ENCODE measurements at places on chromosomes 4 and X.

DNA sequence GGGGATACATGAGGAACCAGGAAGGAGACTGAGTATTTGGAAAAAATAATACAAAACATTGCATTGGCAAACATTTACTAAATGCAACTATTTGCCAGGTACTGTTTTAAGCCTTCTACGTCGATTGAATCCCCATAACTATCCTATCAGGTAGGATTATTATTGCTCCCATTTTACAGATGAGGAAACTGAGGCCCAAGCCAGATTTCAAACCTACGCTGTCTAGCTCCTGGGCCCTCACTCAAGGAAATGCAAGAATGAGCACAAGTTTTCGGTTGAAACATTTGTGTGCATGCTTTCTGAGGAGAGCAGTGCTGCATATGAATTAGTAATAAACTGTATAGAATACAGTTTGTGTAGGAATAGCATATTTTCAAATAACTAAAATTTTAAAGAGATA lies 206.7 kb downstream of the CEP135 start:
- DNase-seq: no peak

- DNase-seq: no peak
Observed at GRCh38 chrX:41516999-41517765, 70.0 kb downstream of the NYX start.

- DNase-seq: no peak
Observed at GRCh38 chr4:47349326-47349725, 114.2 kb downstream of the COMMD8 start.

GRCh38 chr4:23476515-23477090 lies 413.2 kb downstream of the PPARGC1A start:
- no peak for DNase-seq

- no peak for DNase-seq
Observed at GRCh38 chr4:155571184-155571944, 95.3 kb upstream of the GUCY1A1 start.

DNA sequence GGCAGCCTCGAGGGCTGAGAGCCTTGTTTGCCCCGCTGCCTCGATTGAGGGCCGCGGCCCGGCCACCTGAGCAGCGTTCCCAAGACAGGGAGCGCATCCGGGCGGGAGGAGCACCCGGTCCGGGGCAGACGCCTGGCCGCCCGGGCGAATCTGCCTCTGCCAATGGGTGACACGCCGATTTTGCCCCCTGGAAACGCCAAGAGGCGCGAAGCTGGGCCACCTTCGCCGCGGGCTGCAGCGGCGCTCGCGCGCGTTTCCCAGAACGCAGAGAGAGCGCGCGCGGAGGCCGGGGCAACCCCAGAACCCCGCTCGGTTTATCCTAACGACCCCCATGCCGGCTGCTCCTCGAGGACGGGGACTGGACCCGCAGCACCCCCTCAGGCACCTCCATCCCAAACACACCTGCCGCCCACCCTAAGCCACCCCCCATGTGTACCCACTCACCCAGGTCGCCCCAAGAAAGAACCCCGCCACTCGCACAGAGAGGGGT lies 575 bp downstream of the MAP7D2 start:
- no peak for DNase-seq

DNA sequence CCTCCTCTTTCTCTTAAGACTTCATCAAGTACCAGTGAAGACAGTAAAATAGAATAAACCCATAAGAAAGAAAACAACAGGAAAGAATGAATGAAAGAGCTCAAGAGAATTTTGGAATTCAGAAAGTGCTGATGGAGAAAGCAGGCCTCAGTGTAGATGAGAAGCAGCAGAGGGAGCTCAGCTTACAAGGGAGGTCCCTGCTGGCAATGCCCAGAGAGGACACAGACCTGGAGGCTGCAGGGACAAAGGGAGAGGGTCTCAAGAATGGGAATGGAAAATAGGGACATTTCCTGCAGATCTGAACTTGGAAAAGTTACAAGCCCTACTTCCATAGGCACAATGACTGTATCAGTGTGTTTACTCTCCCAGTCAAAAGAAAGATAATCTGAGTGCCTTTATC lies 64.5 kb upstream of the MAGEA10 start:
- no peak for DNase-seq

DNA sequence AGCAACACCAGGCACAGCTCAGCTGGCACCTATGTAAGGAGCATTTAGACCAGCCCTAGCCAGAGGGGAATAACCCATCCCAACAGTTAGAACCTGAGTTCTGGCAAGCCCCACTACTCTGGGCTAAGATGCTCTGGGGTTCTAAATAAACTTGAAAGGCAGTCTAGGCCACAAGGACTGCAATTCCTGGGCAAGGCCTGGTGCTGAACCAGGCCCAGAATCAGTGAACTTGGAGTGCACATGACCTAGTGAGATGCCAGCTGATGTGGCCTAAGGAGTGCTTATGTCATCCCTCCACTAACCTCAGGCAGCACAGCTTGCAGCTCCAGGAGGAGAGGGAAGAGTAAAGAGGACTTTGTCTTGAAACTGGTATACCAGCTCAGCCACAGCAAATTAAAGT lies 7.6 kb upstream of the PRRG3 start:
- no peak for DNase-seq

- DNase-seq: peak; percentile 28
Observed at GRCh38 chrX:13669246-13669737, 16.4 kb downstream of the TCEANC start.

DNA sequence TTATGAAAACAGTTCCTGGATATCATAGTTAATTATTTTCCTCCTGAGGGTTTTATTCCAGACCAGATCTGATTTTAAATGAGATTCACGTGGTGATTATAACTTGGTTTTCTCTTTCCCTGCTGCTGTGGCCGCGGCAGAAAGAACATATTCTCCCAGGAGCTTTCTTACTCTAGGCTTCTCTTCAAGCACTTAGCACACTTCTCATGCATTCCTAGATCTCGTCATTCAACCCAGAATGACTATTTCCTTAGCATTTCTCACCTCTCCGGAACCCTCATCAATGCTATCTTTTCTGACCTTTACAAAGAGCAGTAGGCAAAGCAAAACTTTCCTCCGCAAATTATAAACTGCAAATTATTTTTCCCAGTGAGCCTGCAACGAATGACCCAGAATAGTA lies 122.9 kb downstream of the GPAT3 start:
- DNase-seq: no peak

DNA sequence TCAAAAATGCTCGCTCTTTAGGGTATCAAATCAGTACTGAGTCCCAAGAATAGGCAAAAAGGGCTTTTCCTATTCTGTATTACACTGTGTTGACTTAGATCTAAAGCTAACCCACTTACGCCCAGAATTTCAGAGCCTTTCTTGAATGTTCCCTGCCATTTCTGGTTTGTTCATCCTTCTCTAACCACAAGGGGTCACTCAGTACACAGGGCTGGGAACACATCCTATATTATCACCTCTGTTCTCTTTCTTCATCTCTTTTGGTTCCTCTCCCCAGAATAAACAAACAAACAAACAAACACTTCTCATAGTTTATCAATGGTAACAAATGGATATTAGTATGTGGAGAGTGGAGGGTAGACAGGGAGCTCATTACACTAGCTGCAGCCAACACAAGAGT lies 25.5 kb upstream of the MORC4 start:
- DNase-seq: no peak

GRCh38 chrX:124238268-124238667 lies 94.2 kb upstream of the TEX13D start:
- no peak for DNase-seq

DNA sequence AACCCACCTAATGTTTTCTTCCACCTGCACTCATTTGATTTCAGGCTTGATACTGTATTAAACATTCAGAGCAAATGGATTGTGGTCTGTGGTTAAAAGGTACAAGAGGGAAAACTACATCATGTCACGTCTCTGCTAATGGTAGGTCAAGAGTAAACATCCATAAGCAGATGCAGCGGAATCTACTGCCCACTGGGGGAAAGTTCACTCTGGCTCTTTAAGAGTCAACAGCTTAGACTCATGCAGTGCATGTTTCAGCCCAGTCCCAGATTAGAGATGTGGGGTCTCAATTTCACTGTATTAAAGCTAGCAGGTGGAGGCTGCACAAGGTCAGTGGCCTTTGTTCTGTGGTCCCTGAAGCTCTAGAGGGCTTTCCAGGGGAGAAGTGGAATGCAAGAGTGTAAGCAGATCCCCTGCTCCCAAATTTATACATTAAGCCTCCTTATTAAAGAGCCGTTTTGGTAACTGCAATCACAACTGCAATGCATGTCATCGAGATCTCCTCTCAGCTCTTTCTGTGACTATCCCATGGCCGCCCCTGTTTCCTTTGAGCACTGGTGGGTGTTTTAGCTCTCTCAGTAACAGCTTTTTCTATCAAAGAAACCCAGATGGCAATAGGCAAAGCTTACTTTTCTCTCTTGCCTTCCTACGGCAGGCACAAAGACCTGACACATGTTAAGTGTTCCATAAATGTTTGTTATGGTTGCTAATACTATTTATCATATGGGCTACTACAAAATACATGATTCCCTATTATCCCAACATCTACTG lies 53.4 kb downstream of the LDB2 start:
- no peak for DNase-seq

- no peak for DNase-seq
Observed at GRCh38 chr4:8274066-8274652, 4.6 kb downstream of the HTRA3 start.

- no peak for DNase-seq
Observed at GRCh38 chr4:145881989-145882388, 56.6 kb downstream of the ZNF827 start.

DNA sequence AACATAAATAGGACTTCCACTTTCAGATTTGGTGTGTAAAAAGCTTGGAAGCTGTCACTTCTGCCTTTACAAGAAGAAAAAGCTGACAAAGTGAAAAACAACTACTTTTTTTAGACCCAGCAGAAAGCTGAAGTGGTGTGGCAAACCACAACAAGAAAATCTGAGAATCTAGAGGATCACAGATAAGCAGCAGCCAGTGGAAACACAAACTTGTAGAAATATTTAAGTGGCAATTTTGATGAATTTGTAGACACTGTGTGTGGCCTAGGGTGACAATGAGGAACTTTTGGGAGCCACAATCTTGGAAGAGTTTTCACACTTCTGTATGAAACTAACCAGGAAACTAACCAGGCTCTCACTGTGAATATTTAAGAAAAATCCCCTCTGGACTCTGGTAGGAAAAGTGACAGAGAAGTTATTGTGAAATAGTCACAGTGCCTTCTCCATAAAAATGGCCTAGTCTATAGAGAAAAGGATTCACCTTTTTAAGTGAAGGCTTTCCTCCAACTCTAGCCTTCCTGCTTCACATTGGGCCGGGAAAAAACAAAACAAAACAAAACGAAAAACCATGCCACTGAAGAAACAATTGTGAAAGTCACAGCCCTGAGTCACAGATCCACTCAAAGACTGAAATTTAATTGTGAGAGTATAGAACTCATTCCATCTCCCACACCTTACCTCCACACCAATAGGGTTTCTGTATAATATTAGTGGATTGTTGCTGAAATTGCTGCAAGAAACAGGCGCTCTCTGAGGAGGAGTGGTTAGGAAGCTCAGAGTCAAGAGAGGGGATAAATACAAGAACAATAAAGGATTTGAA lies 26.7 kb upstream of the GUCY1A1 start:
- no peak for DNase-seq

- no peak for DNase-seq
Observed at GRCh38 chr4:109735566-109736365, 5.9 kb upstream of the PLA2G12A start.

DNA sequence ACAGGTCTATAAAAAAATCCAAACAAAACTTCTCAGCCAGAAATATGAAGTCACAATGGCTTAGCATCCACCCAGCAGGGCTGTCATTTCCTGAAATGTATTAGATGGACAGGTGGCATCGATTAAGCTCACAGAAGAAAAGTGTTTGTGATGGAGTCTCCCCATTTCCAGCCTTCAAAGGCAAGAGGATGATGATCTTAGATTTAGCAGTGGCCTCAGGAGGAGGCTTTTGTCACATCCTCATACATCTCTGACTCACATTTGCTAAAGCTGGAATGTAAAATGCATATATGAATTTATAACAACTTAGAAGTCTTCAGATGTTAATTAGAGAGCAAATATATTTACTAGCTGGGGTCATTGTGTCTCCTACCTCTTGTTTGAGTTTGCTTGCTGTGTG lies 441.9 kb downstream of the SPRY1 start:
- DNase-seq: no peak

DNA sequence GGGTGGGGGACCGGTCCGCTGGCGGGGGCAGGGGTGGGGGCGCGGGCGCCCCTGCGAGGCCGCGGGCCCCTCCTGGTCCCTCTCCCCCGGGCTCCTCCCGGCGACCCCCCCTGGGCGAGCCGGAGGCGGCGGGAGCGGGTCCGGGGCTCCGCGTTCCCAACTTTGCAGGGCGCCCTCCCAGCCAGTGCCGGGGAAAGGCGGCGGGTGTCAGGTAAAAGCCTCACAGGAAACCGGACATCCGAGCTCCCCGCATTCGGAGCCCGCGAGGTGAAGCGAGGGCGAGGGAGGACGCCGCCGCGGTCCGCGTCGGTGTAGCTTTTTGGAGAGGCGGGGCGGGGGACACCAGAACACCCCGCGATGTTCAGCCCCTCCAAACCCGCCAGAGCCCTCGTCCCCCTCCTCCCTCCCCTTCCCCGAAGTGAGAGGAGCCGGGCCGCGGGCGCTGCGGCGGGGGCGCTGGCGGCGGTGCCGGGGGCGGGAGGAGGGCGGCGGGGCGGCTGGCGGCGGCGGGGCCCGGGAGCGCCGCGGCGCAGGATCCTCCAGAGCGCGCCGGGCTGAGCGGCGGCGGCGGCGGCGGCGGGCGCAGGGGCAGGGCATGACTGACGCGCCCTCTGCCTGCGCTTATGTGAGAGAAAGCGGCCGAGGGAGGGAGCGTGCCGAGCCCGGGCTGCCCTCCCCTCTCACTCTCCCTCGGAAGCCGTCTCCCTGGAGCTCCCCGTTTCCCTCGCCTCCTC lies at the start of gene VEGFC:
Gene VEGFC, minus strand, starts transcription at position 597 of the 734 bp plus-strand sequence. CDS start 611 bp downstream, outside the sequence.
- peak; percentile 14 for DNase-seq

DNA sequence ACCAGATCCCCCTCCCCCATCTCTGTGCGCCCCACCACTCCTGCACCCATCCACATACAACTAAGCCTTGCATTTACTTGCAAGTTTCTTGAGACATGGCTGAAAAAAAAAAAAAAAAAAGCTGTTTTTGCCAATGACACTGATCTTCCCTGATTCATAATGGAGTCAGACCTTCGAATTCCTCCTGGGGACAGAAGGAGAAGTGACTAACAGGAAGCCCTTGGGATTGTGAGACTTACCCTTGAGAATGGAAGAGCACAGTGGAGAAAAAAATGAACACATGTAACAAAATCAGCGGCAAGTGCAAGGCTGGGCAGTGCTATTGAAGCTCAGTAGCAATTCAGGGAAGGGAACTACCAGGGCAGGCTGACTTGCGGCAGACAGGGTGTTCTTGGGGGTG lies 288.4 kb downstream of the BCOR start:
- DNase-seq: no peak

DNA sequence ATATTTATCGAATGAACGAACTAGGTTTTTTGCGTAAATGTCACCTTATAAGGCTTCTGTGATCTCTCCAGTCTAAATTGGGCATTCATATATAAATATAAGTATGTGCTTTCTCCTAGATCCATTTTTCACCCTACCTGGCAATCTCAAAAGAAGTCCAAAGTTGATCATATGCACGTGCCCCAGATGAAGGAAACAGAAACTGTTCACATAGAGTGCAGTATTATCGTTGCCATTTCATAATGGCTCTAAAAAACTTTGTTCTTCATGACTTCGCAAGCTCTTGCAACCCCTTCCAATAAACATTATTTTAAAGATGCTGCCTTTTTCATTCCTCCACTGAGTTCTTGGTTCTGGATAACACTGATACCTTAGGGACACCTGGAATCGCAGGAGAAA lies 708 bp downstream of the INTS12 start:
- DNase-seq: no peak
